ENCODE measurements at places on chromosomes 5 and 9.
A peak's percentile ranks its signal among the peaks of the same experiment; 100 is the strongest.

DNA sequence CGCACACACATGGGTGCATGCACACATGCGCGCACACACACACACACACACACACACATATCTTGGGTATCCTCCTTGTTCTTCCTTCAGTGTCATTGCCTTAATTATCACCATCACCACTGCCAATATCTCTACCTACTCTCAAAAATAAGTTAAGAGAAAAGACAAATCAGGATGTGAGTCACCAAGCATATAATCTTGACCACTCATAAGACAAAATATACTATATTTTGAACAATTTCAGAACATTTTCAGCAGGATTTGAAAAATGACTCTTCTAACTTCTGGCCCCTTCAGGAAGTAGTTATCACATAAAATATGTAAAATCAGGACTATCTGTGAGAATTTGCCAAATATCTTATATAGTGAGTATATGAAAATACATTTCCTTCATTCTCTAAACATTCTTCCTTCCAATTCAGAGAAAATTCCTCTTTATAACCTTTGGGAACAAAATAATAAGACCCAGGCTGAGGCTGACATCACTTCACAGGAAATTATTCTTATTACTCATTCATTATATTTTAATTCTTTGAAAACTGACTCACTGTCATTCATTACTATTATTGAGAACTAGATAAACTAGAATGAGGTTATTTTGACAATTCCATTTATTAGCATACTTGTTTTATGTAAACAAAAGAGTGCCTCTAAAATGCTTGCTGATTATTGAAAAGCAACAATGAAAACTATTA is 772.0 kb upstream of the ACO1 start:
- no peak for DNase-seq

- no peak for DNase-seq
Measured at GRCh38 chr5:143205386-143205785, 198.1 kb downstream of the NR3C1 start.

DNA sequence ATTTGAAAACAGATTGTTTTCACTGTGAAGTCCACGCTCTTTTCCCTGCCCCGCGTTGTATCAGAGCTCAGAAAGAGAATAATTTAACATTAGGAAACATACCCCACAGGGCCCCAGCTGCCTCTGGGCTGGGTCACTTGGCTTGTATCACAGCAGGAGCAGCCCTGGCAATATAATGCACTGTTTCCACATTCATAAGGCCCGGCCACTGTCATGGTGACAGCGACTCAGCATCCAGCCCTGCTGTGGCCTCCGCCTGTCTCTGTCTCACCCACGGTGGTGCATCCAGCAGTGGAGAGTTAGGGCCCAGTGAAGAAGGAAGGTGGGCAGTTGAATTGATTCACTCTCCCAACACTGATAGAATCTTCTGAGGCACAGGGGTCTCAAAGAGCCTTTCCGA is 188.9 kb downstream of the NSG2 start:
- DNase-seq: no peak

- DNase-seq: no peak
Measured at GRCh38 chr9:110255463-110256379, 586 bp downstream of the TXN start.

GRCh38 chr5:115818821-115819220 is 2.4 kb upstream of the CDO1 start:
- peak; percentile 41 for DNase-seq

DNA sequence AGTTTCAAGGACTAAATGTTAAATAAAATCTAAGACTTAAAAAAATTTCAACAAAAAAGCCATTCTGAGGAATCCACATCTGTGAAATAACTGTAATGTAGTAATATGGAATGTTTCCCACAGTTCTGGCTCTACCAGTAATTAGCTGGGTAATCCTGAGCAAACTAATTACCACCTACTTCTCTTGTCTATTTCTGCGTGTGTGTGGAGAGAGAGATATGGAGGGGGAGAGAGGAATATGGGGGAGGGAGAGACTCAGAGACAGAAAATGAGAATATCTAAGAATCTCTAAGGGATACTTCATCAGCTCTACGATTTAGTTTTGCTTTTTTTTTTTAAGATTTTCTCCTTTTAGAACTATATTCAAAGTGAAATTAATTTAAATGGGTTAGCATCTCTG is 28.0 kb downstream of the TBCA start:
- DNase-seq: no peak

- DNase-seq: no peak
Measured at GRCh38 chr5:76811214-76811613, 7.6 kb upstream of the F2RL1 start.

- DNase-seq: peak; percentile 39
Measured at GRCh38 chr5:6633469-6634245, 417 bp downstream of the SRD5A1 start.

DNA sequence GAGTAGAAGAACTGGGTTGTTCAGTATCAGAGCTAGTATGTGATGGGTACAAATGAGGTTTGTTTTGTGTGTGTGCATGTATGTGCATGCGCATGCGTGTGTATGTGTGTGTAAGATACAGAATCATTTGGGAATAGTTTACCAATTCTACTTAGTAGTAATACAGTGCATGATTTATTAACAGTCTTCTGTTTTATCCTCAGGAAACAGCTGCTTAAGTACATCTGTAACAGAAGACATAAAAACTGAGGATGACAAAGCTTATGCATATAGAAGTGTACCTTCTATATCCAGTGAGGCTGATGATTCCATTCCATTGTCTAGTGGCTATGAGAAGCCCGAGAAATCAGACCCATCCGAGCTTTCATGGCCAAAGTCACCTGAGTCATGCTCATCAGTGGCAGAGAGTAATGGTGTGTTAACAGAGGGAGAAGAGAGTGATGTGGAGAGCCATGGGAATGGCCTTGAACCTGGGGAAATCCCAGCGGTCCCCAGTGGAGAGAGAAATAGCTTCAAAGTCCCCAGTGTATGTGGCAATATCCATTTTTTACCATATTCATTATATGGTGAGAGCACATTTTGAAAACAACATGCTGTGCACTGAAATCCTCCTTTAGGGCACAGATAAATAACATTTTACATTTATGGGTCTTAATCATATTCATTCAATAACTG is 228.5 kb downstream of the KDM4C start:
- DNase-seq: no peak

DNA sequence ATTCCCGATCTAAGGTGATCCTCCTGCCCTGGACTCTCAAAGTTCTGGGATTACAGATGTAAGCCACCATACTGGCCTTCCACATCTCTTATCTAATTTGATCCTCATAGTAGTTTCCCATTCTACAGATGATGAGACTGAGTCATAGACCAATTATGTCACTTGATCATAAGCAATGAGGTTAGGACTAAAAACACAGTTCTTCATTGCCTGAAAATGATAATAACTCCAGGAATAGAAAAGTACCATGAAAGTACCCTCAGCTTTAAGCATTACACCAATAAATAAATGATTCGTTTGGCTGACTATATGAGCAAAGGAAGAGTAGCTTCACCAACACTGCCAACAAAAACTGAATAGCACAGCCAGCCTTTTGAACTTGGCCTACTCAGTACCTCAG is 389.5 kb downstream of the ACTL7B start:
- no peak for DNase-seq

- DNase-seq: no peak
Measured at GRCh38 chr5:65203746-65204145, 278.0 kb downstream of the ADAMTS6 start.

GRCh38 chr5:119217183-119217582 is 138.6 kb upstream of the TNFAIP8 start:
- DNase-seq: no peak

GRCh38 chr5:122844910-122845228 is 544 bp upstream of the SNX24 start:
- no peak for DNase-seq

GRCh38 chr5:97534166-97534565 is 351.1 kb upstream of the RIOK2 start:
- peak; percentile 51 for DNase-seq

GRCh38 chr9:108534741-108535140 is 321.0 kb downstream of the ACTL7B start:
- DNase-seq: no peak

GRCh38 chr5:115601701-115602590 is at the start of gene TICAM2:
TICAM2 (minus strand) TSS chr5:115602479; CDS start chr5:115581256, 21,223 bp downstream.
- DNase-seq: peak; percentile 57

- DNase-seq: no peak
Measured at GRCh38 chr5:38835887-38836286, 9.9 kb upstream of the OSMR start.

DNA sequence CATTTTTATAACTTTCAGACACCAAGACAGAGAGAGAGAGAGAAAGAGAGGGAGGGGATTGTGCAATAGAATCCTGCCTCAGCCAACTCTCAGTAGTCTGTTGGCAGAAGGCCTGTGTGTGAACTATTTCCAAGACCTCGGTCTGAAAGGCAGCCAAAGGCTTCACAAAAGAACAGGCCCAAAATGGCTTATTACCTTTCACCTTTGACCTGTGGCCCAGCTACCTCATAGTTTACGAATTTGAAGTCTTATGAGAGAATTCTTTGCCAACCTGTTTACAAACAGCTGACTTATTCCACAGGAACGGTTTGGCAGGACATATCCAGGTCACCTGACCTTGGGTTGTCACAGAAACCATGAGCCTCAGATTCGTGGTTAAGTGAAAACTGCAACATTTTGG is 48.6 kb downstream of the NR2F1-AS1 start:
- DNase-seq: peak; percentile 4

DNA sequence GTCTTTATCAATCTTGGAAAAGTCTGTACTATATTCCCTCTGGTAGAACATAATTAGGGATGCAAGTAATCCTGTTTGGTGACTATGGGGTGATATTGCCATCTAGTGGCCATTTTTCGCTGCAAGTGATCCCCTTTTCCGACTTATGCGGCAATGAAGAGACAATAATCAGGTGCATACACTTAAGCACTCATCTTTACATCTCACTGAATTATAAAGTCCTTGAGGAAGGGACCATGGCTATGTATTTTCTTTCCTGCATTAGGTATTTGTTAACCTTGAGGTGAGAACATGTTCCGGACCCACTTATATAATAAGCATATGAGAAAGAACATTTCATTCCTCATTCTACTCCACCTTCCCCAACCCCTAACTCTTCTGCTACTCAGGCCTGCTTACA is 19.6 kb upstream of the LIX1 start:
- DNase-seq: peak; percentile 42

All from substantia nigra (tissue), 51 donors.